ENCODE measurements at places on chromosomes 2 and 18. TPM values are rescaled to one million over a fixed set of nuclear protein-coding genes. Genes with fewer than 3 reads are reported as not detected.

DSG4 gene
- not detected for total RNA-seq

GRCh38 chr18:34929336-34929780 is 111.9 kb upstream of the MAPRE2 start:
- DNase-seq, result no peak

- no peak for DNase-seq
Measured at GRCh38 chr18:65363911-65364632, 386.7 kb upstream of the CDH7 start.

- DNase-seq, result no peak
Measured at GRCh38 chr2:75326645-75327044, 127.3 kb upstream of the TACR1 start.

DNA sequence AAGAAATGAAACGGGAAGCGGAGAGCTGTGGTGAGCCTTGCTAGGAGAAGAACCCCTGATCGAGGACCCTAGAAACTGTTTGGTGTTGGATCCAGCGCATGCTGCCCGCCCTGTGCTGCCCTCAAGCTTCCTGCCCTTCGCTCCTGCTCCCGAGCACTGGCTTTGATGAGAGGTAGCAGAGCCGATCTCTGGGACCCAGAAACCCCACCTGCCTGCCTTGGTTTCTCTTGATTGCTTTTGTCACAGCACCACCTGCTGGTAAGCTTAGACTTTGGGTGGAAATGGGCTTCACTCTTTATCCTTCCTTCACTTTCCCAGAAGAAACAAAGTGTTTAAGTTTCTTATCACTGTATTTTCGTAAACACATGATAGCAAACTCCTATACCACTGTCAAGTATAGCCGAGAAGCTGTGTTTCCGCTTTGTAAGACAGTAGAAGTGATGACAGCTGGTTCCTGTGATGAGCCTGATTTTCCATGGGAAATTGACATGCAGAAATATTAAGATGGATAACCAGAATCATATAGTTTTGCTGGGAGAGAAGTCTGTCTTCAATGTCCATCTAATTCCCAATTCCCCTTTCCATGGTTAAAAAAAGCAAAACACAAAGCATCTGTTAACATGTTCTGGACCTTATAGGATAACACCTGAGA is 267.4 kb downstream of the PHLPP1 start:
- peak; percentile 82 for DNase-seq

DNA sequence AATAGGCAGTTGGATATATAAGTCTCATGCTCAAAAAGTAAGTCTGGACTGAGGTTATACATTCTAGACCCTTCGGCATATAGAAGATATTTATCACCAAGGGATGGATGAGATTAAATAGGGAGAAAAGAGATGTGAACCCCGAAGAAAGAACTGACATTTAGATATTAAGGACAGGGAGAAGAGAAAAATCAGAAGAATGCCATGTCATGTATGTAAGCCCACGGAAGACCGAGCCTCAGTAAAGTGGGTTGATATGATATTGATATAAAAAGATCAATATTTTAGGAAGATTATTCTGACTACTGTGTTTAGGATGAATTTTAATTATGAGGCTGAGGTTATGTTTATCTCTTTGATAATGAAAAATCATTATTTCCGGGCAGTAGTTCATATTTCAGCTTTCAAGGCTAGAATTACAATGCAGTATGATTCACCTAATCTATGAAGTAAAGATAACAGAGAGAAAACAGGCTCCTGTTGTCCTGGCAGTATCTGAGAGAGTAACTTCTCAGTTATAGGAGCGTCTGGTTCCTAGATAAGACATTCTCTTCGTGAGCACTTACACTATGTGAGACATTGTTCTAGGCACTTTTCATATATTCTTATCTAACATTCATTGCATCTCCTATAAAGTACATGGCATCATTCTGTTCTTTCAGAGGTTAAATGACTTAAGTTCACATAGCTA is 83.0 kb downstream of the UBR3 start:
- DNase-seq, result no peak

DNA sequence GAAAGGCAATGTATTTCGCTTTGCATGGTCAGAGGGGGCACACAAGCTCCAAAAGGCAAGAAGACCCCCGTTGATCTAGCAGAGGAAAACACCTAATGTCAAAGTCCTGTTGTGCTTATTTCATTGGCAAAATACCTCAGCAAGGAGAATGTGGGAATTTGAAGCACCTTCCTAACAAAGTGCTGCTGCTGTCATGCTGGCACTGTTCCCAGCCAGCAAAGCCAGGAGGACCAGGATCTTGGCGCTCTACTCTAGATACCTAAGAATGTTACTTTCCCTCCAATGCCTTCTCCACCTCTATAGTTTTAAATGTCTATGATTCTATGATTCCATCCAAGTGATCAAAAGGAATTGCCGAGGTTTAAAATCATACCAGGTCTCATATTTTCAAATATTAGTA is 867.9 kb upstream of the POU3F3 start:
- no peak for DNase-seq

DNA sequence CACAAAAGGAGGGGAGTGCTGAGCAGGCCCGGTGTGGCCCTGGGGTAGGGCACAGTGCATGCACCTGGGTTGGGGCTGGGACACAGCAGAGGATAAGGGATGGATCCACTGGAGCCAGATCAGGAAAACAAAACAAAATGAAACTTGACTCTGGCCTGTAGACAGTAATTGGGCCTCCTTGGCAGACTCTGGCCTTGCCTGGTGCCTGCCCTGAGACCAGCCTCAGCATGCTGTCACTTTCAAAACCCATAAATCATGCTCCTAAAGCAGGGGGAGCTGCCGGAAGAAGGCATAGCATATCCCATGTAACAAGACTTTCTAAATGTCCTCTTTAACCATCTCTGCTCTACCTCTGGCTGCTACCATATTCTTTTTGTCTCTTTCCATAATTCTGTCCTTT is 61.1 kb upstream of the IGFBP5 start:
- no peak for DNase-seq
